EH (cell line): ENCODE measurements at places on chromosomes 12 and 14.

DNA sequence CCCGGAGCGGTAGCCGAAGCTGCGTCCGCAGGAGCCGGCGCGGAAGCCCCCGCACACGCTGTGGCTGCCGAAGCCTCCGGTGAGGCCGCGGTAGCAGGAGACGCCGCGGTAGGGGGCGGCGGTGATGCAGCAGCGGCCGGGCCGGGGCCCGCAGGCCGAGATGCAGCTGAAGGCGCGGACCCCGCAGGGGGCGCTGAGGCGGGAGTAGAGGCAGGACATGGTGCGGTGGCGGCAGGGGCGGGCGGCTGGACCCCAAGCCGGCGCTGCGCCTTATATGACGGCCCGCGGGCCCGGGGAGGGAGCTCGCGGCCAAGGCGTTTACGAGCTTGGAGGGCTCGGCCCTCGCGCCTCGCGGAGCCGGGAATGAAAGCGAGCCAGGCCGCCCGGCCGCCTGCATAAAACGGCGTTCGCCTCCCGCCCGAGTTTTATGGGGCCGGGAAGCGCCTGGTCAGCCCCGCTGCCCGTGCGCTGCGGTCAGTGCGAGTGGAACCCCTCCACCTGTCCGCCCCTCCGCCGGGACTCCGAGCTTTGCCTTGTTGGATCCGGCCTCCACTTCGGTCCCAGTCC, 16.0 kb upstream of the KRT86 start:
- peak; percentile 44 for DNase-seq

- no peak for DNase-seq
Observed at GRCh38 chr12:33265033-33265731, 174.4 kb downstream of the SYT10 start.

- DNase-seq: no peak
Observed at GRCh38 chr12:102781117-102781516, 135.9 kb downstream of the PAH start.

DNA sequence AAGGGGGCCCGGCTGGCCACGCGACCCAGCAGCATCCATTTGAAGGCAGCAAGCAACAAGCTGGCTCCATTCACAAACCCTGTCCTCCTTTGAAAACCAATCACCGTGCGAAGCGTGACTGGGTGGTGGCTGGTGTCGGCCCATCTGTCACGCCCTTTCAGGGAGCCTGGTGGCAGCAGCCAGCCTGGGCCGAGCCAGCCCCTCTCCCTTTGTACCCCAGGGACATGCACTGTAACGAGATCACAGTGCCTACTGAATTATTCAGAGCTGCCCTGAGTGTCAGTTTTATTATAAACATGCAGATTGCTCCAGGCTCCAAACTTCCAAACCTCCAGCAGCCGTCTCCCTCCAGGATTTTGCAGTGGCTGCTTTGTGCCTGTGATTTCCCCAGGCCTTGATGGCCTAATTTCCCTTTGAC, 22.3 kb upstream of the CTDSP2 start:
- peak; percentile 26 for DNase-seq

GRCh38 chr12:93540466-93540865, 32.0 kb upstream of the SOCS2 start:
- no peak for DNase-seq

DNA sequence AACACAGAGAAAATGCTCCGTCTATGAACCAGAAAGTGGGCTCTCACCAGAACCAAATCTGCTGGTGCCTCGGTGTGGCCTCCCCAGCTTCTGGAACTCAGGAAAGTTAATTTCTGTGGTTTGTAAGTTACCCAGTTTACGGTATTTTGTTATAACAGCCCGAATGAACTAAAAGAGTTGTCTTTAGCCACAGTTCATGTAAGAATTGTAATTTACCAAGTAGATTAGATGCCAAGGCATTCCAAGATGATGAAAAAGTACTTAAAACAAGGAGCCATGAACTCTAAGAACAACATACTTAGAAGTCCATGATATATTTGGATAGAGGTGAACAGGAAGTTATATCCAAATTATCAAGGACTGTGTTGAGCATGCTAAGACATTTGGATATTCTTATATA, 259.9 kb upstream of the GARIN6 start:
- DNase-seq: peak; percentile 3

DNA sequence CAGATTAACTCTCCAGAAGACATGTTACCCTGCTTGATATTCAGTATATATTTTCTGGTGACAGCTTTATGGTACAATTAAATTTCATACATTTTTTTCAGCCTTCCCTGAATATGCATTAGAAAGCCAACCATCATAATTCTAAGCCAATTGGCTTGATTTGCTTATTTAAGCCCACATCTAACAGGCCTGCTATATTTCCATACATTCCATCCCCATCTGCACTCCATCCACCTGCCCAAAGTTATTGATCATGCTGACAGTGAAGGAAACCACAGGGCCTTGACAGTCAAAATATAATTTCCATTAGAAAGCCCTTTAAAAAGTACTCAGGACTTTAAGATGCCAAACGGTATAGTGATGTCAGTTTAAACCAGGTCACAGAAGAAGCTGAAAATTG, 164.3 kb downstream of the GXYLT1 start:
- DNase-seq: no peak

DNA sequence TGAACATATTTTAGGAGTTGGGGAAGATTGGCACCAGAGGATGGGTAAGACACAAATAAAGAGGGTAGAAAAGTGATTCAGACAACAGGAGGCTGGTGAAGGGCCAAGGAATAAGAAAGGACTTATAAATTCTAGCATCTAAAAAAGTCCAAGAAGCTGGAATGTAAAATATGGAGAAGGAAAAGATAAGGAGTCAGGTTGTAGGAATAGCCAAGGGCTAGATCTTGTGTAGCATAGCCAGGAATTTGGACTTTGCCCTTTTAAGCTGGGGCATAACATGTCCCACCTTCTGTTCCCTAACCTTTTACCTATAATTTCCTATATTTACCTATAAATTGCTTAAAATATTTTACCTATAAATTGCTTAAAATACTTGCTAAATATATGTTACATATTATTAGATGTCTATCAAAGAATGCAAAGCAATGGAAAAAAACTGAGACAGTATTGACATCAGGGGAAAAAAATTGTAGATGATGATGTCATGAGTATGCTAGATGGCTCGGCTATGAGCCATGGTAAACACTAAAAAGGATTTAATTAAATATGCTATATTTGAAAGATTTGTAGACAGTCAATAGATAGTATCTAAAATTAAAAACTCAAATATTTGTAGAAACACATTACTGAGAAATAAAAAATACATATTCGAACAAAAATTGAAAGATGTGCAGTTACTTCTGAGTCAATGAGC, 99.7 kb upstream of the PLEKHG7 start:
- peak; percentile 28 for DNase-seq

DNA sequence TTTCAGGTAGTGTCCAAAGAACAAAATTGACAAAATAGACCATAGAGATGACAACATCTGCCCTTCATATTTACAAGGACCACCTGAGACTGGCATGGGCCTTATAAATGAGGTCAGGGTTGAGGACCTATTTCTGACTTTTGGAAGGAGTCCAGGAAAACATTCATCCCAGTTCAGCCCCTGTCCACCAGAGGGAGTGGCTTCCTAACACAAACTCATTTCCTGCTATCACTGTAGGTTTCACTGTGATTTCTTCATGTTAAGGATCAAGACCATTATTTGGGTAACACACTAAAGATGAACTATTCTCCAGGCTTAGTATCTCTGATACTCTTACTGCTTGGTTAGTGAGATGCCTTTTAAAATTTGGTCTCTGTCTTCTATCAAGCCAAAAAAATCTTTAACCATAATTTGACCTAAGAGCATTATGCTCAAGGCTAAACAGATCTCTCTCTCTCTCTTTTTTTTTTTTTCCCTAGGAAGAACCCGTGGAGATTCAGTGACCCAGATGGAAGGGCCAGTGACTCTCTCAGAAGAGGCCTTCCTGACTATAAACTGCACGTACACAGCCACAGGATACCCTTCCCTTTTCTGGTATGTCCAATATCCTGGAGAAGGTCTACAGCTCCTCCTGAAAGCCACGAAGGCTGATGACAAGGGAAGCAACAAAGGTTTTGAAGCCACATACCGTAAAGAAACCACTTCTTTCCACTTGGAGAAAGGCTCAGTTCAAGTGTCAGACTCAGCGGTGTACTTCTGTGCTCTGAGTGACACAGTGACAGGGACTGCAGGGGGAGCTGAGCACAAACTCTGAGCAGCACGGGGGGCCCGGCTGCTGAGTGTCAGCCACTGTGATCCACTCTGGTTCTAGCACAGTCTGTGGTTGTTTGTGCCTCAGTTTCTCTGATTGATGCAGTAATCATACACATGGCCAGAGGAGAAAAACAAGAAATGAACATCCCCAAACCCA, 267.6 kb upstream of the OR4E1 start:
- no peak for DNase-seq

GRCh38 chr12:80794551-80794950, 77.8 kb downstream of the MYF5 start:
- DNase-seq: no peak

GRCh38 chr14:20748439-20748838, 2.8 kb downstream of the EDDM3A start:
- DNase-seq: no peak

DNA sequence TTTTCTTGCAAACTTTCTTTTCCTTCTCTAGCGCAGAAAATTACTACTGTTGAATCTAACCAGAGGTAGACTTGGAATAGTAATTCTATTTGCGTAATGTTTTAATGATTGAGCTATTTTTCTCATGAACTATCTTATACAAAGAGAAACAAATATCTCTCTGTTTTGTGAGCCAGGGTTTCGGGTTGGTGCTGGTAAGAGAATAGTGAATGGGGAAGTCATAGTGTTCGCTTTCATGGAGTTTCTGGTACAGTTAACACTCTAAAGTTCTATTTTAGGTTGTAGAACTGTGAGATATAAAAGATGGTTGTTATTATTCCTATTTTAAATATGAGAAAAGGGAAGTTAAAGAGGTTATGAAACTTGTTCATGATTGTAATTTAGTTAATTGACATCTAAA, 6.6 kb downstream of the CLEC1B start:
- DNase-seq: no peak

GRCh38 chr12:57315681-57316080, 64.7 kb upstream of the STAC3 start:
- DNase-seq: no peak

DNA sequence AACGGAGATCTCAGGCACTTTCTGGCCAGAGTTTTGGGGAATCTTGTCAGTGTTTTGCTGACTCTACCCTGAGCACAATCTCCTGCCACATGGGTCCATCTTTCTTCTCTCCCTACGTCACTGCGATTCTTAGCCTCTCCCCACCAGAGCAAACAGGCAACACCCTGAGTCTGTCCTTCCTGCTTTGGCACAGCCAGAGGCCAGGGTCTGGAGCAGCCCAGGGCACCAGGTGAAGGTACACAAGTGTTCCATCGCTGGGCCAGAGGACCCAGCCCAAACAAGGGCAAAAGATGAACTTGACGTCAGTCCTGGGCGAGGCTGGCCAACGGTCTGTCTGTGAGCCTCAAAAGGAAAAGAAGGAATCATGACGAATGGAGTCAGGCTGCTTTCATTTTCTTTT, 12.7 kb upstream of the CCDC177 start:
- no peak for DNase-seq

GRCh38 chr14:51216602-51217001, 23.4 kb upstream of the TMX1 start:
- DNase-seq: no peak

GRCh38 chr14:96058576-96059200, 19.5 kb downstream of the C14orf132 start:
- DNase-seq: no peak

- peak; percentile 75 for DNase-seq
Observed at GRCh38 chr14:69666690-69667211, 55.4 kb downstream of the SUSD6 start.

- peak; percentile 65 for DNase-seq
Observed at GRCh38 chr12:116236148-116236731, 41.3 kb downstream of the MED13L start.

GRCh38 chr12:119593578-119594398, at the start of gene TMEM233:
TMEM233 (plus strand) TSS chr12:119593774; CDS start chr12:119593849, 75 bp downstream.
- no peak for DNase-seq

DNA sequence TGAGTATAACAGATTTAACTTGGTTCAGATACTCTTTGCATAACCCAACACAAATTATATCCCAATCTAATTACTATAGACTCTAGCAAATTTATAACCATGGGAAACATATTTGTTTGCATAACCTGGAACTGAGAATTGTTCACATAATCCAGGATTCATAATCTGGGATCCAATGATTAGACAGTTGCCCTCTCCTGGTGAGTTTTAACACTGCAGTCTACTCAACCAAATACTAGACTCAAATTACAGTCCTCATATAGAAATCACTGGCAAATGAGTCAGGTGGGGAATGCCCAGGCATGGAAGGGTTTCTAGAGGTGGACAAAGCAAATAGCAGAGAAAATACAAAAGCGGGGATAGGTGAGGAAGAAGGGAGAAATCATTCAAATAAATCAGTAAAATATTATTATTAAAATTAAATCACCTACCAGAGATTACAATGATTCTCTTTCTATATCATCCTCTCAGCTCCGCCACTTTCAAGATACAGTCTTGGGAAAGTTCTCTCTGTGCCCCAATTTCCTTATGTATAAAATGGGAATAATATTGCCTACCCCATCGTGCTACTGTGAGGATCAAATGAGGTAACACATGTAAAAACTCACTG, 9.4 kb downstream of the GCH1 start:
- peak; percentile 67 for DNase-seq

GRCh38 chr12:44565163-44565562, 311.0 kb downstream of the NELL2 start:
- no peak for DNase-seq

DNA sequence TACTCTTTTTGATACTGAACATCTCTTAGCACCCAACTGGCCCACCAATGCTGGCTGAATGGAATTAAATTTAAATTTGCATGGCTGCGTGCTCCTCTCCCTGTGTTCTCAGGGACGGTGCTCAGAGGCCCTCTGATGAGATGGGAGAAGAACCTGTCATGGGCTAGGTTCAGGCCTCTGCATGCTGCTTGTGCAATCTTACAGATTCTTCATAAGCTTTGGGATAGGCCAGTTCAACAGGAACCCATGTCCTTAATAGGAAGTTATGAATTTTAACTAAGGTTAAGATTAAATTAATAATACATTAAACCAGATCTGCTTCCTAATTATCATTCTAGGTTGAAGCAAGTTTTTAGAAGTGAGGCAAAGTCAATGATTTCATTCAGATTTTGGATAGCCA, 119.7 kb upstream of the LRIG3 start:
- DNase-seq: no peak

- DNase-seq: no peak
Observed at GRCh38 chr12:69658203-69658602, 40.9 kb downstream of the BEST3 start.

GRCh38 chr14:53655080-53655785, 301.4 kb downstream of the BMP4 start:
- DNase-seq: no peak

DNA sequence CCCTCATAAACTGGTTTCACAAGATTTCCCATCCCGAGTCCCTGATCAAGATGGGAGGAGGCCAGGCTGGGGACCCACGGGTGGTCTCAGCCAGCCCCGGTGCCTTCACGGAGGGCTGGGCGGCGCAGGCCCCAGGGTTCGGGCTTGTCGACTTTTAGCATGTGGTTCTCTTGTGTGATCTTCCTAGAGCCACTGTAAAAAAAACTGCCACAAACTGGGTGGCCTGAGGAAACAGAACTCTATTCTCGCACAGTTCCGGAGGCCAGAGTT, 12.6 kb downstream of the RFLNA start:
- no peak for DNase-seq

GRCh38 chr12:121330692-121331091, 21.5 kb downstream of the ANAPC5 start:
- DNase-seq: no peak
